NCI-H2029 (cell line): ENCODE measurements at places on chromosomes 5 and 9.

- no peak for DNase-seq
These were observed 53.3 kb downstream of the AHRR start for GRCh38 chr5:374631-375335.

GRCh38 chr9:70091103-70091502 lies 47.5 kb downstream of the MAMDC2 start:
- no peak for DNase-seq

DNA sequence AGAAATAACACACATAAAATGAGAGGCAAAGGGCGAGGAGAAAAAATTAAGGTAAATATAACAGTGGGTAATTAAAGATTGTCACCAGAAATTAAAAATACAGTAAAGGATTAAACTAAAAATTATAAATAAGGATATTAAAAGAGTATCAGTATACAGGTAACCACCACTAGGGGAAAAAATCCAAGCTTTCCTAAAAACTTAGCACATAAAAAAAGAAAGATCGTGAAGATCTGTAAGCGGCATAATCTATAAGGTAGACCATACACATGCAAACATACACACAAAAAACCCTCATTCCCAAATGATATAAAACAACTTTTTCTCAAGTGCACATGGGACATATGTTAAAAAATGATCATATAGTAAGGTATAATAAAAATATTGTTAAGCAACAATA lies 577.3 kb upstream of the NUDT12 start:
- DNase-seq = no peak

GRCh38 chr5:1245905-1246576 lies 20.9 kb downstream of the SLC6A18 start:
- DNase-seq = no peak

DNA sequence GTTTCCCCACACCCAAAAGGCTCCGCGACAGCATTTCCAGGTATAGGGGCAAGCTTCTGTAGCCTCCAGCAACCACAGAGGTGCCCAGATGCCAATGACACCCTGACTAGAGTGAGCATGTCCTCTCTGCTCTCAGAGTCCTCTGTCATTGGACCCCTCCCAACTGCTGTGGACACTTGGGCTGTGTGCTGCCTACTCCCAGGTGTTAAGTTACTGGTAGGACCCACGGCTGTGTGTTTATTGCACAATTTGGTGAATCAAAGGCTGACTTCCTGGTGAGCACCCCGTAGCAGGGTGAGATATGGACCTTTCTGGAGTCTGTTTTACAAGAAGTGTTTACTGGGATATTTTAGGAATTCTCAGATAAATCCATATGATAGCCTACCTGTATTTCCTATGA lies 36.0 kb downstream of the SH3GL2 start:
- peak; percentile 79 for DNase-seq

GRCh38 chr9:133978226-133978898 lies 13.8 kb downstream of the VAV2 start:
- no peak for DNase-seq

DNA sequence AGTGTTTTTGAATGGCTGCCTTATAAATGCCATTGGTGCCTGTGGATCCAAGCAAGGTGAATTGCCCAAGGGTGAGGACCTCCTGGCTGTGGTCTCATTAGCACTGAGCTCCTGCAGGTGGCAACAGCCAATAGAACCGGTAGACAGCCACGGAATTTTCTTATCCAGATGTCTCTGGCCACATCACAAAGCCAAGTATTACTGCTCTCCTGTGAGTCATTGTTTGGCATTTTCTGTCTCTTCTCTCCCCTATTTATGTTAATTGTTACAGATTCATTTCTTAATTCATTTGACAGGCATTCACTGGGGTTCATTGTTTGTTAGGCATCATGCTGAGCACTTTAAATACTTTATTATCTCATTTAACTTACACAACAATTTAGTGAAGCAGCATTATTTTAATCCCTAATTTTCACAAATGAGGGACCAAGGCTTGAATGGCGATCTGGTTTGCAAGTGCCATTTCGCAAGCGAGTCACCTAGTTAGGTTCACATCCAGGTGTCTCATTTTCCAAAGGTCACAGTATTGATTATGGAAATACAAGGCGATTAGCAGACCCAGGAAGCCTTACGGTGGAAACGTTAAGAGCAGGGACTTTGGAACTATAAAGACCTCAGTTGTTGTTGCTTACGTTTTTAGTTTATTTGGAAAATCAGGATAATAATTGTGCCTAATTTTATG lies 58.2 kb upstream of the DPYSL3 start:
- no peak for DNase-seq

GRCh38 chr5:56143373-56143714 lies 89.8 kb downstream of the ANKRD55 start:
- no peak for DNase-seq

DNA sequence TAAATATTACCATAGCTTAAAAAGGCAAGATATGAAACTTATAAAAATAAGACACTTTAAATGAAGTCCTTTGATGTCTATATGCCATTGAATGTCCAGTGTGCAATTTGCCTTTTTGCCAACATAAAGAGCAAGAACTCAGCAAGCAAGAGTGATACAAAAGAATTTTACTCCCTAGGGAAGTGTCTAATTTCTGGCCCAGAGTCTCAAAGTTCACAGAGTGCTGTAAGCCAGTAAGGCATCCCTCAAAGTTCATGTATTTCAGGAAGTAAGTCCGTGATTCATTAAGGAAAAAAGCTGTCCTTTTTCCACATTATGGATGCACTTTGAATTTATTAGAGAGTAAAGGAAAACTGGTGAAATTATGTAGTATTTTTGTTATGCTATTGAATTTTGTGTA lies 185.2 kb downstream of the CCDC171 start:
- no peak for DNase-seq

- no peak for DNase-seq
These were observed 21.0 kb upstream of the TAF11L2 start for GRCh38 chr5:17477043-17477442.

GRCh38 chr9:124187311-124187710 lies 70.4 kb upstream of the NEK6 start:
- no peak for DNase-seq

DNA sequence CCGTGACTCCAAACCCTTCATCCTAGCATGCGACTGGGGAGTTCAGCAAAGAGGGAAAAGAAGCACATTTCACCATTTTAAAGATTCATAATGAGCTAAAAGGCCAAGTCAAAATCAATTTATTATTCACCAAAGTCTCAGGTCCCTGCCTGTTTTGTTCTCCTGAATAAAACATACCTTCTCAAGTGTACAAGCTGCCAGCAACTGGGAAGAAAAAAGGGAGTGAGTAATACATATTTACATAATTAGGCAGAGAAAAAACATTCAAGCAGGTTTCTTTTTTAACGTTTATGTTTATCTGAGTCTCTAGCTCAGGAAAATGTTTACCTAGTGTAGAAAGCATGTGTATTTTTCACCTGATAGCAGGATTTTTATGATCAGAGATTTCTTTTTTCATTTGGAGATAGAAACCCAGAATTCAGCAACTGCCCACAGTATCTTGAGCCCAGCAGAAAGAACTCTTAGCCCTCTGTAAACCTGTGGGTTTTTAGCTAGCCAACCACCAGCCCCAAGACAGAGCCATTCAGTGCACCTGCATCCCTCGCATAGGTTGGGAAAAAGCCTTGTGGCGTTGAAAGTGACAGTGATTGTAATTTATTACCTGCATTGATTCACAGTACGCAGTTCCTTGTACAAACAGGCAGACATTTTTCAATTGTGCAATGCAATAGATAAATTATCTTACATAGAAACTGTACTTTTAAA lies 117.9 kb upstream of the GRIA1 start:
- DNase-seq = no peak

- no peak for DNase-seq
These were observed 69.6 kb downstream of the DAB2IP start for GRCh38 chr9:121721058-121721350.

- DNase-seq = no peak
These were observed 12.5 kb downstream of the GARNL3 start for GRCh38 chr9:127277099-127277498.

- no peak for DNase-seq
These were observed 26.5 kb downstream of the FGF1 start for GRCh38 chr5:142659405-142659804.

DNA sequence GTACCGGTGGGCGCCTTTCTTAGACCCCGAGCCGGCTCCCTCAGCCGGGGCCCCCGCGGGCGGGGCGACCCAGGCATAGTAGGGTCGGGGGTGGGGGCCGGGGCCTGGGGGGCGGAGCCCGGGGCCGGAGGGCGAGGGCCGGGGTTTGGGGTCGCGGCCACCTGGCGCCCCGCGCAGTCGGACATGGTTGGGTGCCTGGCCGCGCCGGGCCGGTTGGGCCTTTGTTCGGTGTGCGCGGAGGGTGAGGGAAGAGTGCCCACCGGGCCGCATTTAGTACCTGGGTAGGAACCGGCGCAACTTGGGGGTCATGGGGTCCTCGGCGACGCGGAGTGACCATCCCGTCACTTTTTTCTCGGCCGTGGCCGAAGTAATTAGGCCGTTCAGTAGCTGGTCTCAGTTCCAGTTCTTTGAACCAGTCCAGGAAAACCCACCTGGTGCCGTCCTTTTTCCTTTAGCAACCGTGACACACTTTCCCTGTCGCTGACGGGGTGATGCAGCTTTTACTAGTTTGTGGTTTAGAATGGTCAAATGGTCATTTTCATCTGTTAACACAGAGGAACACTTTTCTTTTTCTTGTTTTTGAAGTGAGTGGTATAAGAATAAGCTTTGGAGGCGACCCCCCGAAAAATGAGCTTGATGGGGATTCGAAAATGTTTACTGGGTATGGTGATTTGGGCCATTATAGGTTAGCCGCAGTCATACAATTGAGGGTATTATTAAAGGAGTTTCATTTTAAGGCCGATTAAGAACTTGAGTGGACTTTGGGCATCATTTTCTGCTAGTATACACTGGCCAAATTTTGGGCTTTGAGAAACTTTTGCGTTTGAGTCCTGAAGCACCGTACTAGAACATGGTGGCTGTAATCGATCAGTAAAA lies 589 bp downstream of the CKS2 start:
- DNase-seq = no peak

DNA sequence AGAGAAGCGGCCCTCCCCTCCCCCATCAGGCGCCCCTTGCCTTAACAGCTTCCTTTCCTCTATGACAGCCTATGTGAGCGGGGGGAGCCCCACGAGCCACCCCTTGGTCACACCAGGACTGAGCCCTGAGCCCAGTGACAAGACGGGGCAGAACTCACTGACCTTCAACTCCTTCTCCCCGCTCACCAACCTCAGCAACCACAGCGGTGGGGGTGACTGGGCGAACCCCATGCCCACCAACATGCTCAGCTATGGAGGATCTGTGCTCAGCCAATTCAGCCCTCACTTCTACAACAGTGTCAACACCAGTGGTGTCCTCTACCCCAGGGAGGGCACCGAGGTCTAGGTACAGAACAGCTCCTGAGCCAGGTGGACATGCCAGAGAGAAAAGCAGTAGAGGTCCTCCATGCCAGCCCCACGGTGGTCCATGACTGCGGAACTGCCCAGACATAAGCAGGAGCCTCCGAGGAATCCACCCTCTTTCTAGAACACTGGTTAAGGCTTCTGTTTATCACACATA lies 2.6 kb downstream of the FOXI1 start:
- DNase-seq = no peak

- no peak for DNase-seq
These were observed 7.9 kb downstream of the GDNF start for GRCh38 chr5:37831821-37832534.

DNA sequence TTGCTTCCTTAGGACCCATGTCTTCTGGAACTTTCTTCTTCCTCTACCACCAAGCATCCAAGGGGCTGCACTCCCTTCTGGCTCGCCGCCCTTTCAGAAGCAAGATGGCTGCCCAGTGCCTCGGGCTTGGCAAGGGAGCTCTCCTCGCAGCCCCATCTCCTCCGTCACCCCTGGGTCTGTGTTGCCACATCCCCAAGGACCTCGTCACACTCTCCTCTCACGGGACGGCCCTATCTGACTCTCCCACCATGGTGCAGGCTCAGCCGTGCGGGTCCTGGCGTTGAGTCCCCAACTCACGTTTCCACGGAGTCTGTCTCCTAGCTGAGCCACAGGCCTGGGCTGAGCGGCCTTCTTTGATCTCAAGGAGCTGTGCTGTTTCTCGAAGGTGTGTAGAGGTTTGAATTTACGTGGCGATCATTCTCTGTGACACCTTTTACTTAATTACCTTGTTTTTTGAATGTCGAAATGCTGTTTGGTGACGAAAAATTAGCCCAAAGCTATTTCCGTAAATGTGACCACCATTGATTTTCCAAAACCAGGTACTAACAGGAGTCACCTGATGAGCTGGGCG lies 15.0 kb upstream of the SCGB3A1 start:
- DNase-seq = no peak

DNA sequence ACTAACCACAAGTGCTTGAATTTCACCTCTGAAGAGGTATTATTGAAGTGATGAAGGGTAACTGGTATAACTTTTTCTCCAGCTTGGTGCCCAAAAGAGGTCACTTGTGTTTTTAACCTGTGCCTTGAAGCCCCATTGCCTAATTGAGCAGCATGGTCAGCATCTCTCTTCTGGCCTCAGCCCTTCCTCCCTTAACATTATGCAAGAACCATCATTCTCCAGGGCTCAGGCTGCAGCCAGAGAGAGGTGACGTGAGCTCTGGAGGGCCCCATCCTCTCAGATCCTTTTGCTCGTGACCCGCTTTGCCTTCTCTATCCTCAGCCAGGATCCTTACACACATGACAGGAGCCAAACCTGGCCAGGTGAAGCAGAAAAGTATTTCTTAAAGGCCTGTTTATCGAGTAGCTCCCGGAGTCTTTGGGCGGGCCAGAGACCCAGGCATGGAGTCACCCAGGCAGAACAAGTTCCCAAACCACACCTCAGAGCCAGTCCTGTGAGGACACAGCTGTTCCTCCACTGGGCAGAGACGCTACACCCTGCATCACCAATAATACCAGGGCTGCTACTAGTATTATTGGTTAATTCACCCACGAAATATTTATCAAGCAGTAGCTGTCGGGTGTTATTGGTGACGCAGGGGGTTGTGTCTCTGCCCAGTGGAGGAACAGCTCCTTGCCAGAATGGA lies 29.6 kb upstream of the BOD1 start:
- no peak for DNase-seq

DNA sequence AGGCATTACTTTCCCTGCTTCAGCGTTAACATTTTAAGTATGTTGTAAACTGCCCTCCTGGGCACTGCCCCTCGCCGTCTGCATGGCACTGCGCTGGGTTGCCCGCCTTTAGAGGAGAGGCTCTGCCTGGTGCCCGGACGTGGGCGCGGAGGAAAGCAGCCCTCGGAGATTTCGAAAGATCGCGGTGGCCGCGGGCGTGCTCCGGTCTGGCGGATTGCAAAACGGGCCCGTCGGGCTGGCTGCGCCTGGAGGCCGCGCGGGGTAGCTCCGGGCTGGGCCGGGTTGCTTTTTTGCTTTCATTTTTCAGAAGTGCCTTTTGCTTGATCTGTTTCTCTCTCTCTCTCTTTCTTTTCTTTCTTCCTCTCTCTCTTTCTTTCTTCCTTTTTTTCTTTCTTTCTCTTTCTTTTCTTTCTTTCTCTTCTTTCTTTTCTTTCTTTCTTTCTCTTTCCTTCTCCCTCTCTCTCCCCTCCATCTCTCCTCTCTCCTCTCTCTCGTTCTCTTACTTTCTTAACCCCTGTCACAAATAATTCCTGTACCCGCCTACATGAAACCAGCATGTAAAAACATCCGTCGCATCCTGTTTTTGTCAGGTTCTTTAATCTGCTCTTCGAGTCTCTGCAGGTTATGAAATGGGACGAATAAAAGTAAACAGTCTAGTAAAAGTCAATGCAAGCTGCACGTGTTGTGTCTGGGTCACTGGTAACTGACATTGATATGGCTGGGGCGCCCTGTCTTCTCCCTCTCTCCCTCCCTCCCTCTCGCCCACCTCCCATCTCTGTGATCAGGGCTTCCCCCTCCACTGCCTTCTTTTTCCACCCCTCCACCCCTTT lies 1.7 kb downstream of the FST start:
- DNase-seq = peak; percentile 49
